ENCODE measurements at places on chromosomes 2 and 18.

- DNase-seq, result no peak
Measured at GRCh38 chr18:3186678-3187658, 32.8 kb downstream of the MYOM1 start.

- no peak for DNase-seq
Measured at GRCh38 chr2:95348609-95349567, 51.7 kb downstream of the KCNIP3 start.

DNA sequence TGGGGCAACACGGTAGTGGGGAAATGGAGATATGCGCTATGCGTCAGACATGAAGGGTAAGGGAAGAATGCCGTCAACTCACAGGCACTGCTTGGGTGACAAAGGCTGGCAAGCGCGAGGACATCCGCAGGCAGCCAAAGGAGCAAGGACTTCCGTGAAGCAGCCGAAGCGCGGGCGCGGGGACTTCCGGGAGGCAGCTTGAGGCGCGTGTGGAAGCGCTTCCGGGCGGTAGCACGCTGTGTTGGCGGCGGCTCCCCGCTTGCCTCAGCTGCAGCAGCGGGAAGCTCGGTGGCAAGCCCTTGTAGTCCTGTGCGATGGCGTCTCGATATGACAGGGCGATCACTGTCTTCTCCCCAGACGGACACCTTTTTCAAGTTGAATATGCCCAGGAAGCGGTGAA is at the start of gene PSMA8:
Gene PSMA8 (plus strand): TSS at position 218 of the 400 bp plus-strand sequence. CDS start 97 bp downstream, at position 315.
- peak; percentile 28 for DNase-seq

DNA sequence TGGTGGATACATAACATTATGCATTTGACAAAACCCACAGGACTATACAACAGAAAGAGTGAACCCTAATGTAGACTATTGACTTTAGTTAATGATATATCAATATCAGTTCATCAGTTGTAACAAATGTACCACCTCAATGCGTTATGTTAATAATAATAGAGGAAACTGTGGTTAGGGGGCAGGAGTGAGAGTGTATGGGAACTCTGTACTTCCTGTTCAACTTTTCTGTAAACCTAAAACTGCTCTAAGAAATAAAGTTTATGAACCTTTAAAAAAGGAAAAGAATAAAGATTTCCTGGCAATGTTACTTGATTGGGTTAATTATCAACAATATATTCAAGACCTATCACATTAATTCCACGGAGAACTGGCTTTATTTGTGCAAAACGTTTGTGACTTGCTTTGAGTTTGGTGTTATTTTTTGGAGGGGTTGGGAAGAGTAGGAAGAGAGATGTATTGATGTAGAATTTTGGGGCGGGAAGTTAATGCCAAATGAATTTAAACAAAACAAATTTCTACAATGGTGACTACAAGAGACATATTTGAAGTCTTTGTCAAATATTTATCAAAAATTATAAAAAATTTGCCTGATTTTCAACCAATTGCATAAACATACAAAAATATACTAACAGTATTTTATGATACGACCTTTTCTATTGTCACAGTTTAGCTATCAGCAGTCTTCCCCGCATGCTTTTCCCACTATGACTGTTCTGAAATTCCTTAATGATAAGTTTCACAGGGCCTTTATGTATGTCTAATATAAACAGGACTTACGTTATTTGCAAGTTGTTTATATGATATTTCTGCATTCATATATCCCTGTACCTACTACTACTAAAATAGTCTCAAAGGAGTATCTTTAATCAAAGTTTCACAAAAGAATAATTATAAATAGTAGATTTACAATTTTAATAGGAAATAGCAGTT is 2.1 kb upstream of the RTN4 start:
- no peak for DNase-seq

- DNase-seq, result no peak
Measured at GRCh38 chr2:42098571-42099437, 51.0 kb downstream of the PKDCC start.

DNA sequence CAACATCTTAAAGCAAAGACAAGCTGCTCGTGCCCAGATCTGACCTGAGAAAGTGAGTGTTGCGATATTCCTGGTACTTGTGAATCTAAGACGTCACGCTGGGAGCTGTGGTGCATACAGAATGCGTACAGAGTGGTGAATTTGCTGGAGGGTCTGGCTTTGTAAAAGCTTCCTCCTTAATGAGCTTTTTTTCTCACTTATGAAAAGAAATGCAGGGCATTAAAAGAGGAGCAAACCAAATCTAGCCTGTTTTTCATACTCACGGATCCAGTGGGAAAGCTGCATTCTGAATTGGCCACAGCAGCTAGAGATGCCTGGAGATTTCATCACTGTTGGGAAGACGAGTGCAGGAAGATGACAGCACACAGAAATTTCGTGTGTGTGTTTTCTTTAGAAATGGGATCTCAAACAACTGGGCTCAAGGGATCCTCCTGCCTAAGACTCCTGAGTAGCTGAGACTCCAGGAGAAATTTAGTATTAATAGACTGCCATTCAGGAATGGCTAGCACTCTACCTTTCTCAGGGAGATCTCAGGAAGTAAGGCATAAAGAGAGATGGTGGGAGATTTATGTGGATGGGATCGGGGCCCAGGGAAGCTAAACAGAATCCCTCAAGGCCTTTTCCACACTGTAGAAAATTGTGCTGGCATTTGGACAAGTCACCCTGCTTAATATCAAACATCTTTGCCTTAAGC is 181.3 kb downstream of the ALPK2 start:
- DNase-seq, result no peak

- DNase-seq, result no peak
Measured at GRCh38 chr2:13508671-13509070, 791.9 kb downstream of the TRIB2 start.

- DNase-seq, result no peak
Measured at GRCh38 chr2:149020432-149020851, 18.1 kb upstream of the LYPD6B start.

DNA sequence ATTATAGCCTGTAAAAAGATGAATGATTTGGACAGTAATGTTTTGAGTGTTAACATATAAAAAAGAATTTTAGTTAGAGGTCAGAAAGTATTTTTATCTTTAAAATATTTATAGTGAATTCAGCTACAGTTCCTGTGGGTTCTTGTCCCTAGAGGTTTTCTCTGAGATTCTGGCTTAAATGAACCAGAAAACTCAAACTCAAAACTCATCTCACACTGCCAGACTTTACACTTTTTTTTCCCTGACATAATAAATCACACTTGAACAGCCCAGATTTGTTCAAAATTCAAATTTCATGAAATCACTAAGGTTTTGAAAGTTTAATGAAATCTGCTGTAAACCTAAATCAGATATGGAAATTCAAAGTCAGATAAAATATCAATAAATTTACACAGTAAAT is 92.3 kb downstream of the KCNH7 start:
- DNase-seq, result no peak

- no peak for DNase-seq
Measured at GRCh38 chr2:74834792-74835755, 1.1 kb downstream of the HK2 start.

GRCh38 chr2:215843579-215843978 is 169.8 kb downstream of the MREG start:
- DNase-seq, result no peak

GRCh38 chr2:234075518-234075915 is 25.0 kb downstream of the SPP2 start:
- DNase-seq, result no peak

GRCh38 chr2:184727813-184728212 is 129.5 kb downstream of the ZNF804A start:
- no peak for DNase-seq

DNA sequence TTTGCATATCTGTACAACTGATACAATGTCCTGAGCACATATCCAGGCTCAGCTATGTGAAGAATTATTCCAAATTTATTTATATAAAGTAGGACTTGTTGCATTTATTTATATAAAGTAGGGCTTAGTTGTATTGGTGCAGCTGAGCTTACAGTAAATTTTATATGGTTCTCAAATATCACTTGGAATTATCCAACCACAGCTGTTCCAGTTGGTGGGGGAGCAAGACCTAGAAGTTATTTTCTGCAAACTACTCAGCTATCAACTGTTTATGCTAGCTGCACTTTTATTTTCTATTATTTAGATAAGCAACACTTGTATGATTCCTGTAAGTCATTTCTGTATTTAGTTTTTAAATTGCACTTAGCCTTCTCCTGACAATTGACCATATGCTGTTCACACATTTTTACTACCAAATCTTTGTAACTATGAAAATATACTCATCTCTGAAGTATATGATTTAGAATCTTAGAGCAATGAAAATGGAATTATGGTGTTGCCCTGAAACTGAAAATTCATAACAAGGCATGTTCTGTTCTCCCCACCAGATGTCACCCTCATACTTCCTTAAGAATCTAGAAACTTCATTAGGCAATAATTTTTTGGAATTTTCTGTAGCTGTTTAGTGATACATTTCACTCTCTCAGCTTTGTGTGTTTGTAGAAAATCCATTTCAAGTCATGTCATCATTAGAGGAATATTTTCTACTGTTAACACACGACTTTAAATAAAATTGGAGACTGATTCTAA is 157.0 kb upstream of the CBLN2 start:
- no peak for DNase-seq

- DNase-seq, result no peak
Measured at GRCh38 chr2:40450066-40450795, 1.7 kb downstream of the SLC8A1 start.

DNA sequence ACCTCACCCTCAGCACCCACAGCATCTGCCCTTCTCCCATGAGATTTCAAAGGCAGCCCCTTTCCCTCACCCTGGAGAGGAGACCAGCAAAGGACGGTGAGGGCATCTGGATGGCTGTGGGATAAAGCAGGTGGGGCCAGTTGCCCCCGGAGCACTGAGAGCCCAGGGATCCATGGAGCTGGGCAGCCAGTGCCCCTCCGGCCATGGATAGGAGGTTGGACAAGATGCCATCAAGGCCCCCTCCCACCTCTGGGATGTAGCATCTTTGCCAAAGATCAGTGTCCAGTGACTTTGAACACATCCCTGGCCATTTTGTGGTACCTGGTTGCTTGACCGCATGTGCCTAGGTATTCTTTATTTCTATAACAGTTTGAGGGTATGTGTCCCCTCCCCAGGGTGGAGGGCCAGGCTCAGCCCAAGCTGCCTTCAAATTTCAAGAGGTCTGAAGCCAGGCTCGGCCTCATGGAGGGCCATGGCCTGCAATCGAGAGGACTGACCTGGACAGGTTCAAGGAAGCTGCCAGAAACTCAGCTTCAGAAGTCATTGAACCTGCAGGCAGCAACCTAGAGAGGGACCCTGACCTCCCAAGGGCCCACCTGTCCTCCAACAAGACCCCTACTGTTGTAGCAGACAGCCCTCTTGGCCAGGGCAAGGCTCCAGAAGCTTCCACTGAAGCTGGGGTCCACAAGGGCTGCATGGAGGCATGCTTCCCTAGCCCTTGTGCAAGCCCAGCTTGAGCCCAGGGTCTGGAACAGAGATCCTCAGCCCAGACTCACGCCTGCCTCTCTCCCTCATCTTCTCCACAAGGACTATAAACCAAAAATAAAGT is 55.5 kb upstream of the BIN1 start:
- DNase-seq, result no peak

GRCh38 chr18:75204269-75204731 is 4.6 kb downstream of the PTGR3 start:
- no peak for DNase-seq

DNA sequence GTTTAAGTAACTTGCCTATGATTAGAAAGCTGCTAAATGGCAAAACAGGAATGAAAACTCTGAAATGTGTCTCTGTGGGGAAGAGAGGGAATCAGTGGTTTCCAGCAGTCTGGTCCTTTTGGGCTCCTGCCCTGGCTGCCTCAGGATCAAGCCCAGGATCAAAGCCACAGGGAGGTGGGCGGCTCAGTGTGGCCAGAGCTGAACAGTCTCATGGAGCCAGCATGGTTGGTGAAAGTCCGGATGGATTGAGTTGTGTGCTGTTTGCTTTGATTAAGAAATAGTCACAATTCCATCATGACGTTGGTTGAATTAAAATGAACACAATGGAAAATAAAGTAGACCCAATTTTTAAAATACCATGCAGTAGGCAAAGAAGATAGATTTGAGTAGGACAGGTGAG is 344.2 kb downstream of the LPIN1 start:
- no peak for DNase-seq

GRCh38 chr2:190267302-190267701 is 52.3 kb downstream of the HIBCH start:
- no peak for DNase-seq

GRCh38 chr2:163686289-163686688 is 49.5 kb downstream of the FIGN start:
- DNase-seq, result no peak
